Caudate nucleus (tissue), 63 donors: ENCODE measurements at places on chromosomes 2 and 18.

- no peak for DNase-seq
These were observed 28.5 kb downstream of the CYP27C1 start for GRCh38 chr2:127191331-127192219.

GRCh38 chr18:79866889-79867574, 69.3 kb downstream of the KCNG2 start:
- no peak for DNase-seq

DNA sequence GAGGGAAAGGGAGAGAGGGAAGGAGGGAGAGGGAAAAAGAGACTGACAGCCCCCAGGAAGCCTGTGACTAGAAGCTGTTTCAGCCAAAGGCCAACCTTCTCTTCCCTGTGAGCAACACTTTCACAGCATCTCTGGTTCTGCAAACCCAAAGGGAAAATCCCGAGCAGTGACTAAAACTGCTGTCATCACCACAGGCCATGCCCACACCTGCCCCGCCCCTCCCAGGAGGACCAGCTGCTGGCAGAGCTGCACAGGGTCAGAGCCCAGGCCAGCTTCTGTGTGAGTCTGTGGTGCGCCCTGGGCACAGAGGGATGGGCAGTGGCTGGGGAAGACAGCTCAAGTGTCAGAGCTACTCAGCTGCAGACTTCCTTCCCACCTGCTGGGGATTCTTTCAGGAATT, 64.9 kb upstream of the OTOS start:
- no peak for DNase-seq

- no peak for DNase-seq
These were observed 199.2 kb upstream of the NT5C1B start for GRCh38 chr2:18788592-18788991.

DNA sequence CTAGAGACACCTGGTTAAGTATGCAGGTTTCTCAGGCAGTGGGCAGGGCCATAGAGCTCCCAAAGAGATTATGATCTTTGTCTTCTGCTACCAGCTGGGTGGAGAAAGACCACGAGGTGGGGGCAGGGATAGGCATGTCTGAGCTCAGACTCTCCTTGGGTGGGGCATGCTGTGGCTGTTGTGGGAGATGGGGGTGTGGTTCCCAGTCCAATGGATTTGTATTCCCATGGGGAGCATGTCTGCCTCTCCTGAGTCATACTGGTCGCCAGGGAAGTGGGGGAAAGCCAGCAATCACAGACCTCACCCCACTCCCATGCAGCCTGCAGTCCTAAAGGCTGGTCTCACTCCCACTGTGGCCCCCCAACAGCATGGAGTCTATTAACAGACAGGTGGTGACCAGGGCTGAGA, 31.4 kb upstream of the RHOB start:
- DNase-seq = no peak

DNA sequence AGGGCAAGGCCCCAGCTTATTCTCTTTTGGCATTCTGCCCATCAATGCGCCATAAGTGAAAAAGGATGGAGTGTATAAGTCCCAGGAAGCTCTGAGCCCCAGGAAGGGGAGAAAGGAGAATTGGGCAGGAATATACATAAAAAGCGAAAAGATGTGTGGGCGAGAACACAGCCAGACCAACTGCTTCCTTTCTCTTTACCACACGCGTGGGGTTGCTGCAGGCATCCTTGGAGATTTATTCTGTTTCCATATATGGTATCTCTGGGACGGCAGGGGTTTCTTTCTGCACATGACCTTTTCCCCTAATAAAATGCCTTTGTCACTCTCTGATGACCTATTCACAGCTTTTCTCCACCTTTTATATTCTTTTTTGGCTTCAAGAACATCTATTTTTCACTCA, 440.5 kb downstream of the NBAS start:
- no peak for DNase-seq

- DNase-seq = no peak
These were observed 103.2 kb upstream of the MMADHC start for GRCh38 chr2:149690825-149691224.

GRCh38 chr2:190119923-190120590, 57.5 kb upstream of the MSTN start:
- DNase-seq = no peak

GRCh38 chr2:96197546-96198255, 10.9 kb downstream of the STARD7 start:
- no peak for DNase-seq

DNA sequence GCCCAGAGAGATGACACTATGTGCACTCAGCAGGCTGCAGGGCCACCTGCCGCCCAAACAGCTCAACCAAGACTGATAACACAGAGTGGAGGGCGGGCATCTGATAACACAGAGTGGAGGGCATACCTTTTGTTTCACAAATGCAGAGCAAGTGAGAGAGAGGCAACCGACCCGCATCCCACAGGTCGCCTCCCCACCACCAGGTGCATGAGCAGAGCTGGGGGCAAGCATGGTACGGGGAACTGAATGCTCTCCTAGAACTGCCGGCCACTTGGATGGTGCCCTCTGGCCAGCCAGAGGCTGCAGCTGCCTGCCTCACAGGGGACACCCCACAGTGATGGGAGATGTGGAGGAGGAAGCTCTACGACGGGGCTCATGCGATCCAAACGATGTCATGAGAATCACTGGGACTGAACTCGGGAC, 49.5 kb downstream of the ANO7 start:
- no peak for DNase-seq

DNA sequence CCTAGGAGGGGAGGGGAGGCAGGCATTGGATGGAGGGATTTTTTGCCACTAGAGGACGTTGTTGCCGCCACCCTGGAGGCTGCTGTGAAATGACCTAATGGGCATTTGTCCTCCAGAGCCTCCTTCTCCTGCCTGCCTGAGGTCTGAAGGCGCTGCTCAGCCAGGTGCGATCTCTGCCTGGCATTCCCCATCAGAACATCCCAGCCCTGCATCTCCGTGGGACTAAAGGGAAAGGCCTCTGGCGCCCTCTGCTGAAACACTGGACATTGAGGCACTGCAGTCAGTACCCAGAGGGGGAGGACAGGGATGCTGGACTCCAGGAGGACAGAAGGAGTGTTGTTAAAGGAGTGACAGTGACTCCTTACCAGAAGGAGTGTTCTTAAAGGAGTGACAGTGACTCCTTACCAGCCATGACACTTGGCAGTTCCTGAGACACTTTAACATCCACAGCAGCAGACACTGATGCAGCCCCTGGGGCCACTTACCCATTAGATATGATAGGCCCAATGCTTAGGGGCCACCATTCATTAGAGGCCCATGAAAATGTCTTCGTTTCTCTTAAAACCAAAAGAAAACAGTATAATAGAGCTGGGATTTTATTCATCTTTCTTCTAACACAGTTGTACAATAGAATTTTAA, 17.0 kb downstream of the THNSL2 start:
- DNase-seq = peak; percentile 47
